Right ventricle myocardium inferior (tissue), 1 donor: ENCODE measurements at places on chromosomes 2 and 18. TPM values are rescaled to one million over a fixed set of nuclear protein-coding genes. Genes with fewer than 3 reads are reported as not detected.

GRCh38 chr2:52934323-52934898 is 833.2 kb upstream of the CHAC2 start:
- no peak for DNase-seq

GRCh38 chr2:217854684-217855420 is 147.9 kb downstream of the TNS1 start:
- DNase-seq, result peak; percentile 17

- DNase-seq, result no peak
These were observed 184.8 kb upstream of the RAB12 start for GRCh38 chr18:8424481-8424880.

DNA sequence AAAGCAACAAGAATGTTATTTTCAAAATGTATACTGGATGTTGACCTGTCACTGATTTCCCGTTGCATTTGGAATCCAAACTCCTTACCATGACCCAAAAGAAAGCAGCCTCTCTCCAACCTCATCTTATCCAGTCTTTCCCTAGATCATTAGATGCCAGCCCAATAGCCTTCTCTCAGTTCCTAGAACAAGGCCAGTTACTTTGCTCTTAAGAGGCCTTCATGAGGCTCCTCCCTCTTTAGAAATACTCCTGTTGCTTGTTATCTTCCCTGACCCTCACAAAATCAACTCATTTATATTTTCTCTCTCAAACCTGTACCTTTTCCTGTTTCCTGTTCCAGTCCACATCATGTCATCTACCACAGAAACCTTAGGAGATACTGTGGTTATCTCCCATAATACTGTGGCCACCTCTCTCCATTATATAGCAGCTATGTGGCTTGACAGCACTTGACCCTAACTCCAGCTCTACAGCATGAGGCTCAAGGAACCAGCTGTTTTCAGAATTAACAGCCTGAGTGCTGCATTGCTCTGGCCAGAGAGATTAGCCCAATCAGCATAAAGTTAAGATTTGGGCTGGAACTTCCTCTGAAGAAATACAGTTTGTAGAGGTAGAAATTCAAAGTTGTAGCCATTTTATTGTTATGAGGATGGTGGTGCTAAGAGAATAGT is 22.8 kb downstream of the SRBD1 start:
- DNase-seq, result no peak

- DNase-seq, result no peak
These were observed 133.7 kb upstream of the RASGRP3 start for GRCh38 chr2:33342705-33343104.

DNA sequence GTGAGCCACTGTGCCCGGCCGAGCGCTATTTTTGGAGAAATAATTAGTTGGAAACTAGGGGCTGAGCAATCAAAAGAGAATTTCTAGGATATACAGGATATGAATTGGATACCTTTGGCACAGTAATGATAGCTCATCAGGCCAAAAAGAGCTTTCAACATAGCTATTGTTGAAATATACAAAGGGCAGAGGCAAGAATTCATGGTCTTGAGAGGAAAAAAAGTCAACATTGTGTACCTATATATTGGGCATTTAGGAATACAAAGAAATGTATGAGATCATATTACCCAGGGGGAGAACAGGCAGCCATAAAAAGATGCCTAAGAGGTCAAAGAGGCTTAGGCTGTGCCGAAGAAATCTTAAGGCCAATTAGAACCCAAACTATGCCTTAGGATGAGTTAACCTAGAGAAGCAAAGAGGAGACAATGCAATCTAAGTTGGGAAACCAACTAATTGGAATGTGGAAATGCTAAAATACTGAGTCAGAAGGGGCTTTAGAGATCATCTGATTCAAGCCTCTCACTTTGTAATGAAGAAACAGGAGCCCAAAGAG is 99.0 kb downstream of the RBBP8 start:
- no peak for DNase-seq

DNA sequence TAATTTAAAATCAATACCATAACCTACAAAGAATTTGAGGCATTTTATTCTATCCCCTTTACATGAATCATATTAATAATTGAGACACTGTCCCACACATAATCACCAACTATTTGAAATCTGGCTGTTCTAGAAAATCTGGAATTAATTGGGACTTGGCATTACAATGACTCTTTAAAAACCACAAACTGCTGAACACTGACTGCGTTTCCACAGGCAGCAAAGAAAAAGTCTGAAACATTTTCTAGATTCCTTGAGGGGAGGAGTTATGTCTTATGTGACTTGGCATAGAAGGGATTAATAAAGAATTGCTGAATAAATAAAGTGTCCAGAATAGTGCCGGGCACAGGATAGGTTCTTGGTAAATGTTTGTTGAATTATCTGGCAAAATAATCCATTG is 61.4 kb downstream of the GPR39 start:
- DNase-seq, result no peak

DNA sequence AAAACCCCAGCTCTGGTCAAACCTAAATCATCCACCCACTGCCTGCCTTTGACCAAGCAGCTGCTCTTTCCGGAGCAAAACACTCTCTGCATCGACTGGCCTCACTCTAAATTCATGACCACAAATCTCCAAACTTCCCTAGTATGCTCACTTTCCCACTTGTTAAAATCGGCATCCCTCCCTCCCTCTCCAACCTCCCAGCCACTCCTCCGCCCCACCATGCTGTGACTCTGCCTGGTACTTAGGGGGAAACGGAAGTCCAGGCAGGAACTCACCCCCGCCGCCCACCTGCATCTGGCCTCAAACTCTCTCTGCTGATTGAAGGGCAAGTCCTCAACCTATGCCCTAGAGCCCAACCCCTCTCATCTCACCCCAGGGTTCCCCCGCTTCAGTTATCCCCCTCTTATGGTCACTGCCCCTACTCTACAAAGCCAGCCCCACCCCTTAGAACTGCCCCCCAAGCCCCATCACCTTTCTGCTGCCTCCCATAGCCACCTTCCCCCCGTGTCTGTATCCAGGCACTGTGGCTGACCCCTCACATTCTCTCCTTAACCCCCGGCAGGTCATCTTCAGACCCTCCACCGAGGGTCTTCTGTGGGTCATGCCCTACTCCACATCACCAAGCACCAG is 3.8 kb upstream of the ADRA2B start:
- DNase-seq, result no peak

DNA sequence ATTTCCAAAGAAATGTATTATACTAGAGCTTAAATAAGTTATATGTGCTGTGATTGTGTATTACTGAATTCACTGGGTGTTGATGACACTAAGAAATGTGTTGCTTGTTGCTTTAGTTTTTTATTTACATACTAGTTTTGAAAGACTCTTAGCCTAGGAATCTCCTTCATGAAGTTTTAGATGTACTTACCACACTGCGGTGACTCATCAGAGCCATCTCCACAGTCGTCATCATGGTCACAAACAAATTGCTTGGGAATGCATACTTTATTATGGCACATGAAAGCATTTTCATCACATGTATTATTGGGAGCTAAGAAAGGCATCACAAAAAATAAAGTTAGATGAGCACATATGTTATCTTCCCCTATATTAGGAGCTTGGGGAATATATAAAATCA is 1624.2 kb downstream of the LRP1B start:
- DNase-seq, result no peak

- DNase-seq, result no peak
These were observed 730.4 kb downstream of the METTL4 start for GRCh38 chr18:1840878-1841277.

DNA sequence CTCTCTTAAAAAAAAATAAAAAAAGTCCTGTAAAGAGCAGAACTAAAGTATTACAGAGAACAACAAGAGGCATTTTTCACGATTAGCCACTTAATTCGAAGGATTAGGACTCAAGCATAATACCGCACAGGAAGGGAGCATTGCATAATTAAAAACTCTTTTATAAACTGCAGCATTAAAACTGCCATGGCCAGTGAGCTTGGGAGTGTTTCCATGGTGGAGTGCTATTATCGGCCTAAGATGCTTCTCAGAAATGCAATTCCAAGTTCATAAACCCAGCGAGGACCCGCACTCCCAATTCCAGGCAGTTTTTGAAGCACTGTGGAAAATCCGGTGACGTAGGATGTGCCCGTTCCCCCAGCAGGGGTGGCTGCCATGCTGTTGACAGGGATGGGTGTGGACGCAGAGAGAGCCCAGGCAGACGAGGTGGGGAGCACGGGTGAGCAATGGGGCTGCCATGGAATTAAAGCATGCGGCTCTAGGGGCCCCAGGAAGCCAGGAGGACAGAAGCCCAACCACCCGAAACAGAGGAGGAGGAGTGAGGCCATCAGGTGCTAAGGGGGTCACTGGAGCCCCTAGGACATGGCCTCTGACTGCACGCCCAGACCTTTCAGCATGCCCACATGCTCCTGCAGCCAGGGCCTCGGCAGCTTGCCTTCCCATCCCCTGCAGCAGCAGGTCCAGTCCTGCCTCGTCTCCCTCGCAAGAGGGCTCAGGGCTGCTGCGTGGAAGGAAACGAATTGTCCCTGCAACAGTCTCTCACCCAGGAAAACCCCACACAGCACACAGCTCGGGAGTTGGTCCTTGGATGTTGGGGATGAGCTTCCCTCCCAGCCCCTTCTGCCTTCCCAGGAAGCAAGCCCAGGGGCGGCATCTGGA is 233.4 kb downstream of the NDUFA10 start:
- peak; percentile 45 for DNase-seq

DNA sequence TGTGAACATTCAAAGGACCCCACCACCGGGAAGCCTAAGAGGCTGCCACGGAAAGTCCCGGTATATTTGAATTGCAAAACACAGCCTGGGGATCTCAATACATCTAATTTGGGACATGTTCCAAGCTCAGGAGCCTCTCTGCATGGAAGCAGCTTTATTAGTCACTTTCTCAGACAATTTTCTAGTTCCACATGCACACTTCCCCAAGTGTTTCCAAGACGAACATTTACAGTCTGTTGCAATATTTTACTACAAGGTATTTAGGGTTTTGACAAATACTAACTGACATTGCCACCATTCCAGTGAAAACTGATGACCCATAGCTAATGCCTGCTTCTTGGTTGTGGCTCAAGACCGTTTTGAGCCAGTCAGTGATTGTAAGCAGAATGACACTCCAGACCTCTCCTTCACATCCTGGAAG is 145.3 kb downstream of the NCKAP5 start:
- no peak for DNase-seq

DNA sequence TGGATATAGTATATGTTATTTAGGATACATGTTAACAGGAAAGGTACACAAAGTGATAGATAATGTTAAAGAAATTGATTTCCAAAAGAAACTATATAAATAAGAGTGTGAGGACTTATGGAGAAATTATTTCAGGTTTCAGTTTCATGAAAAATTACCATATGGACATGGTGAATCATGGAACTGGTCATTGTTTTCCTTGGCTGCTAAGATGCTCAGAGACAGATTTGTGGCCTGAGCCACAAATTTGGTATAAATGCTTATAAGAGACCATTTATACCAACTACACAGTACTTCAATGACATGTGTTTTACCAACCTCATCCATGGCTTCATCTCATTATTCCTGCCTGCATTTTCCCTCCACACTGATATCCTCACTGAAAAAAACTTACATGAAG is 188.1 kb downstream of the FMNL2 start:
- DNase-seq, result no peak

DNA sequence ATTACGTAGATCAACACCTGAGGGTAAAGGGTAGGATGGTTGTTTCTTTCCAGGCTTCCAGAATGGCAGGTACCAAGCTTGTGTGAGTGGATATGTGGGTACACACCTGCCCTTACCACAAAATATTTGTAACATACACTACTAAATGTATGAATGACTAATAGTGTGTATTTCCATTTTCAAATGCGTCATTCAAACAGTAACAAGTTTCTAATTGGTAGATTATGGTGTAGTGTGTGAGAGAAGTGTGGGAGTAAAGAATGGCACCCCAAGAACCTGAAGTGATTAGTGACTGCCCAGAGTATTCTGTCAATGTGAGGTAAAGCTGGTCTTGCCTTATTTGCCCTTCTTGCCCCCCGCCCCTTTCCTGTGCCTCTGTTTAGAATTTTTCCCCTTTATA is 21.1 kb downstream of the AGPS start:
- no peak for DNase-seq

DNA sequence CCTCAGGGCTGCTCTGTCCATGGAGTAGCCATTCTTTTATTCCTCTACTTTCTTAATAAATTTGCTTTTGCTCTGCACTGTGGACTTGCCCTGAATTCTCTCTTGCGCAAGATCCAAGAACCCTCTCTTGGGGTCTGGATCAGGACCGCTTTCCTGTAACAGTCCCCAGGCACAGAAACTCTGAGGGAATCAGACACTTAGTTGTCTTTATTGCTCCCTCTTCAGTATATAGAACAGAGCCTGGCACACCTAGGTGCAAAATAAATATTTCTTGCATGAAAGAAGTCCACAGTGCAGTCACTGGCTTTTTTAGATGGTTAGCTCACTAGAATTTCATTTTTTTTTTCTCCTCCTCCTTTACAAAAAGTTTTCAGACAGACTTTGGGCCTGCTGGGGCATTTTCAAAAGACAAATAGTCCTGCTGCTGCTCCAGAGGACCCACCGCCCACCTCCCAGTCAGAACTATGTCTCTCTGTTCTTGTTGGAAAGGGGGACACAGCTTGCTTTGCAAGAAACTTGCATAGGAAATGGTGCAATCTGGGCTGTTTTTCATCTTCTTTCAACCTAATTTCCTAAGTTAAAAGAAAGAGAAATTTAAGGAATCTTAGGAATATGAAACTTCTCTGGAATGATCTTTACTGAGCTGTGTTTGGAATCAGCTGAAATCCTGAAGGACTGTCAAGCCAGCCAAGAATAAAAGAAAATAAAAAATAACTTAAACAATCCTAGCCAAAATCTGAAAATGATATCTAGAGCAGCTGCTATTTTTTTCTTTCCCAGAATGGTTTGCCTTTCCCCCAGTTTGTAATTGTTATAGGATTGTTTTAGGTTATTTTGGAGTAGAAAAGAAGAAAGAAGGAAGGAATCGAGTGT is 31.7 kb upstream of the MAP4K3 start:
- DNase-seq, result no peak

DNA sequence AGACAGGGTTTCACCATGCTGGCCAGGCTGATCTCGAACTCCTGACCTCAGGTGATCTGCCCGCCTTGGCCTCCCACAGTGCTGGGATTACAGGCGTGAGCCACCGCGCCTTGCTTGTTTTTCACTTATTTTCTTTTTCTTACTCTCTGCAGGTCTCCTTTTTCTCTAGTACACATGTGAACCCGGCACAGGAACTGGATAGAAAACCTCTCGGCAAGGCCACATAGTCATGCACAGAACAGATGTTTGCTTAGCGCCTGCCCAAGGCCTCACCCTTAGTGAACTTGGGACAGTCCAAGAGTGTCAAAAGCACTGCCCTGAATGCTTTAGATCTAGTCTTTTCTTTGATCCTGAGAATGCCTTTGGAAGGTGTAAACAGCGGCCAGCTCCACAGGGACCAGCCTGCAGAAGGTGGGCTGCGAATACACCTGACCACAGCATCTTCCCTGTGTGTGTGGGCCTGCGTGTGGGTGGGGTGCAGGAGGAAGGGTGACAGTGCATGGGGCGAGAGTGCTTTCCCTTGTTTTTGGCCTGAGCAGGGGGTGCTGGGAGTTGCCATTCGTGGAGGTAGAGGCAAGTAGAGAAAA is 27.0 kb downstream of the IMPA2 start:
- no peak for DNase-seq

MLPH gene
- 79.0 TPM for total RNA-seq

RAMP1 gene
- total RNA-seq, result 139 TPM

UBE2E3 gene
- total RNA-seq, result 48.4 TPM

LRP1B gene
- total RNA-seq, result not detected

ROCK1 gene
- 32.8 TPM for total RNA-seq

PKDCC gene
- total RNA-seq, result 114 TPM

LDLRAD4 gene
- total RNA-seq, result 29.6 TPM

DHX57 gene
- total RNA-seq, result 7.8 TPM

LCT gene
- total RNA-seq, result not detected

SPHKAP gene
- total RNA-seq, result 107 TPM
